ENCODE measurements at places on chromosomes 13 and 19. TPM values are rescaled to one million over a fixed set of nuclear protein-coding genes. Genes with fewer than 3 reads are reported as not detected.

The SPTBN4 gene
- 0.37 TPM for total RNA-seq

The NMRK2 gene
- total RNA-seq: not detected

The KIR3DL1 gene
- total RNA-seq: not detected

The KIR2DL3 gene
- not detected for total RNA-seq

The ZNF730 gene
- 2.7 TPM for total RNA-seq

The DIRAS1 gene
- total RNA-seq: 0.78 TPM

The CHST8 gene
- under 0.01 TPM for total RNA-seq

The IL17D gene
- total RNA-seq: 1.5 TPM

The TEX101 gene
- not detected for total RNA-seq

The CLEC17A gene
- not detected for total RNA-seq

The CABP5 gene
- total RNA-seq: not detected

The PRKCG gene
- not detected for total RNA-seq

The RPL13A gene
- total RNA-seq: 2,138 TPM

The PSPC1 gene
- 56.5 TPM for total RNA-seq

The KLHL1 gene
- not detected for total RNA-seq

The TUBA3C gene
- total RNA-seq: not detected

The EEF1AKMT1 gene
- total RNA-seq: 9.6 TPM

The KLF1 gene
- total RNA-seq: not detected

The TIMM50 gene
- 58.4 TPM for total RNA-seq

The ZSWIM9 gene
- 1.8 TPM for total RNA-seq

The COPE gene
- total RNA-seq: 189 TPM

The BBC3 gene
- 9.8 TPM for total RNA-seq

The IFI30 gene
- total RNA-seq: 29.1 TPM

The MLNR gene
- total RNA-seq: not detected

The USP12 gene
- 17.3 TPM for total RNA-seq

The FLT3 gene
- not detected for total RNA-seq

The CACNG6 gene
- not detected for total RNA-seq

The NLRP4 gene
- total RNA-seq: not detected

All from subcutaneous preadipocyte (primary cell).